ENCODE measurements at places on chromosomes 3 and 15.

DNA sequence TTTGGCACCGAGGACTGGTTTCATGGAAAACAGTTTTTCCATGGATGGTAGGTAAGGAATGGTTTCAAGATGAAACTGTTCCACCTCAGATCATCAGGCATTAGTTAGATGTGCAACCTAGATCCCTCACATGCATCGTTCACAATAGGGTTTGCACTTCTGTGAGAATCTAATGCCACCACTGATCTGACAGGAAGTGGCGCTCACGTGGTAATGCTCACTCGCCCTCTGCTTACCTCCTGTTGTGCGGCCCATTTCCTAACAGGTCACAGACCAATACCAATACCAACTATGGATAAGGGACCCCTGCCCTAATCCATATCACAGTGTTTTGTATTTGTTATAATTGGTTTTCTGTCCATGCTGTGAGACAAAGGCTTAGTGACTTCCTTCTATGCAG is 58.9 kb downstream of the SLMAP start:
- no peak for DNase-seq

- DNase-seq: no peak
These were observed 123.1 kb downstream of the NEO1 start for GRCh38 chr15:73175382-73175781.

GRCh38 chr3:40745381-40746106 is 220.8 kb downstream of the ZNF621 start:
- no peak for DNase-seq

GRCh38 chr3:158166223-158166622 is 56.3 kb downstream of the RSRC1 start:
- DNase-seq: no peak

All from activated CD4-positive, CD25-positive, alpha-beta regulatory T cell (primary cell).